ENCODE measurements at places on chromosomes 6 and 20.

DNA sequence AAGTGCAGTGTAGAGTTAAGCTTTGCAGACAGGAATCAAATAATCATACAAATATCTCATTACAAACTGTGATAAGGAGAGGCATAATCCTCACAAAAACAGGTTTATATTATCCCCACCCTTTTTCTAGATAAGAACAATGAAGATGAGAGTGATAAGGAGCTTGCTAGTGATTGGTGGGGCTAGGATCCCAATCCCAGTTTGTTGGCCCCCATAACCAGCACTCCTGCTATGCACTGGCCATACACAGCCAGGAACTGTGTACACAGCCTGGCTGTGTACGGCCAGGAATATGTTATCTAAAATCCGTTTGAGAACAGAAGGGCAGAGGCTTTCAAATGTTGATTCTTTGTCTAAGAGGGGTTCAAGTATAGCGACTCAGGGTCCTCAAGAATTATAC, 180.6 kb downstream of the EYA2 start:
- DNase-seq = no peak

- no peak for DNase-seq
Observed at GRCh38 chr20:4472906-4473305, 248.8 kb upstream of the PRND start.

- no peak for DNase-seq
Observed at GRCh38 chr6:117506180-117506835, 23.8 kb downstream of the DCBLD1 start.

GRCh38 chr6:45870531-45870930, 145.1 kb downstream of the CLIC5 start:
- no peak for DNase-seq

DNA sequence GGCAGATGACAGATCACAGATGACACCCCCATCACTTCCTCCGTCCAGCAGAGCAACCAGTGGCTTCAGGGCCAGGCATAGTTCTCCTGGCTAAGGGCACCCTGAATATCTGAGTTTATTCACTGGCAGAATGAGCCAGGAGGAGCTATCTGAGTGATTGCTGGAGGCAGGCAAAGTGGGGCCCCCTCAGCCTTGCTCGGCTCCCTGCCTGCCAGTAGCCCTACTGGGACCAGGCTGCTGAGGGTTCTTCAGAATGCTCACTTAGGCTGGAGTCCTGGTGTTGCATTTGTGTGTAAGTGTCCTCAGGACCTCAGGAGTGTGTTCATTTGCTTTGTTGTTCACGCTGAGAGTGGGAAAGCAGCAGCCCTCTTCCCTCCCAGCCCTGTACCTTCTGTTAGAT, 31.2 kb downstream of the CHMP4B start:
- no peak for DNase-seq

- no peak for DNase-seq
Observed at GRCh38 chr6:146133866-146134265, 105.0 kb downstream of the GRM1 start.

- DNase-seq = no peak
Observed at GRCh38 chr6:168007592-168008338, 10.3 kb downstream of the KIF25 start.

- DNase-seq = no peak
Observed at GRCh38 chr20:59752101-59752586, 147.8 kb downstream of the PHACTR3 start.

- DNase-seq = no peak
Observed at GRCh38 chr6:42086046-42087035, 36.0 kb downstream of the TAF8 start.

- no peak for DNase-seq
Observed at GRCh38 chr6:53691667-53692133, 26.1 kb upstream of the KLHL31 start.

DNA sequence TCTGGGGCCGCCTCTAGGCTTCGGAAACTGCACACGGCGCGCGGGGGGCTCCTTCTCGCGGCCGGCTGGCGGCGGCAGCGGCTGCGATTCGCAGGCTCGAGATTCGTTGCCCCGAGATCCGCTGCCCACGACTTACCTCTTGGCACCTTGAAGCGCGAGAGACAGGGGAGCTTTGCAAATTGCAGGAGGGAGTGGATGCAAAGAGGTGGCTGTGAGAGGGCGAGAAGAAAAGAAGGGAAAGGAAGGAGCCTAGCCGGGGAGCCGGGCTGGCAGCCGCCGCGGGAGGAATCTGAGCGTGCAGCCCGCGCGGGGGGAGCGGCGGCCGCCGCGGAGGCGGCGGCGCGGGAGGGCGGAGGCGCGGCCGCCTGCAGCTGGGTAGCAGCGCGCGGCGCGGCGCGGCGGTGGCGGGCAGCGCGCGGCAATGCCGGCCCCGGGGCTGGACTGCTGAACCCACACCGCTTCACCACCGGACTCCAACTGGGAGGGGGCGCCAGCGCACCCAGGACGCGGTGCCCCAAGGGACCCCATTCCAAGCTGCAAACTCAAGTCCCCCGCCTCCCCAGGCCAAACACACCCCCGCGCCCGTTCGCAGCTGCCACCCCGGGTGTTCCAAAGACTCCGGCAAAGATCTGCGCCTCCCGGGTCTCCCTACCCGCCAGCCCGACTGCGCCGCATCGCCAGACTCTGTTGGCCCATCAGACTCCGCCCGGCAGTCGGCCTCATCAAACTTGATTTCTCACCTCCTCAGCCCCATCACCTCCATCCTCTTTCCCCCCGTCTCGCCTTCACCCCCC, 44.2 kb upstream of the SUPT3H start:
- DNase-seq = no peak

- DNase-seq = no peak
Observed at GRCh38 chr20:7716286-7716972, 223.8 kb downstream of the HAO1 start.

- no peak for DNase-seq
Observed at GRCh38 chr20:61980647-61981583, 84.8 kb downstream of the TAF4 start.

DNA sequence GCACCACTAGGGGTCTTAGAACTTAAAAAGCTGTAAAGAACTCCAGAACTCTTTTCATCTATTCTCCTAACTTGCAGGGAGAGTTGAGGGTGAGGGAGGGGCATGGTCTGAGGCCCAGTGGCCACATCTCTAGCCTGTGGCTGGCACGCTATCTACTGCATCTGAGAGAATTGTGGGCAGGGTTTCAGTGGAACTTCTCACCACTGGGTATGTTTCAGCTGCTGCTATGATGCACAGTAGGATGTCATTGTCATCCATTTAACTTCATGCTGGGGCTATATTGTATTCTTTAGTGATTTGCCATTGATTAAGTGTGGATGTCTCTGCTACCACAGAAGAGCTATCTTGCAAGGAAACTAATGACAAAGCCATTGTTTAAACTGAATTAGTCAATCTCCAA, 4.5 kb downstream of the TMEM14A start:
- no peak for DNase-seq

DNA sequence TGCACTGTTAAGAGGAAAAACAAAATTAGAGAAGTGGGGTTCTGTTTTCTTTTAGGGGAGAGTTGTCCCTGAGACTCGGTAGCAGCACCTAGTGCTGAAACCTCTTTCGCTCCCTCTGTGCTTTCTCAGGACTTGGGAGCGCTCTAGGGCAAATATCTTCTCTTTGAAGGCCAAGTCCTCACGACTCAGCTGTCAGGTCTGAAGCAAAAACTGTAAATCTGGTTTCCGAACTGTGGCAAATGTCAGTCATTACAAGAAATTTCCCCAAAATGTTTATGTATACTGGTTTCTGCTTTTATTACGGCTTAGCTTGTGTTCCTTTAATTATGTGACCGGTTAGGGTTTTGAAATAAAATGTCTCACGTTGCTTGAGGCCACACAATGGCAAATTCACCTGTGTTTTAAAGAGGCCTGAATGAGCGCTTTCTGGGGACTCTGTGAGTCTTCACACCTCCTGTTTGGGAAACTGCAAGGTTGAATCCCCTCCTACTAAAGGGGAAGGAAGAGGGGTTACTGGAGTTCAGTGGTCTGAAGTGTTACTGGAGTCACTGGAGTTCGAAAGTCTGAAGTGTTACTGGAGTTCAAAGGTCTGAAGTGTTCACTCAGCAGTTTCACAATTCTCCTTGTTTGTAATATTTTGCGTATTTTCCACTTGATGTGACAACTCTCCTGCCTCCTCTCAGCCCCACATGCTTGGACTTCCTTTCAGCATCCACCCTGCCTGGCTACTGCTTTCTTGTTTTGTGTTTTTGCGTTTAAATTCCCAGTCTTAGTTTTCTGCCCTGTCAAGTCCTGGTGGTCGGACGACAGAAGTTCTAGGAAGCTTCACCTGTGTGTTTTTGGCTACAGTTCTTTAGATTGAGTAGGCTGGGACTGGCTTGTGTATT, 1.6 kb downstream of the SMPDL3A start:
- DNase-seq = no peak

DNA sequence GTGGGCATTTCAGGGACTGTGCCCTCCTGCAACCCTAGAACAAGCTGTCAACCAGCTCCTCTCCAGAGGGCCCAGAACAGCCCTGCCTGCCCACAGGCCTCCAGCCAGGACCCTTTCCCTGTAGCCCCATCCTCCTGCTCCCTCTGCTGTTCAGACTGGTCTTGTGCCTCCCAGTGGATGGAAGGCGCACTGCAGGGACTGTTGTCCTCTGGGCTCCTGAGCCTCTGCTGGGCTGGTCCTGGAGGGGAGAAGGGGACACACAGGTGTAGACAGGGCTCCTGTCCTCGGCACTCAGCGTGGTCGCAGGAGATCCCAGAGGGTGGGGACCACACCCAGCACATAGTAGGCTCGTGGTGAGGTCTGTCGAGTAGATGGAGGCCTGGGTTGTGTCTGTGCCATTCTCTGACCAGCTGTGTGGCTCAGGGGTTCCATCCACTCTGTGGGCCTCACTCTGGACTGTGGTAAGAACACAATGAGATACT, 11.5 kb downstream of the ITPR3 start:
- no peak for DNase-seq

- no peak for DNase-seq
Observed at GRCh38 chr20:58366866-58367265, 22.2 kb upstream of the VAPB start.

DNA sequence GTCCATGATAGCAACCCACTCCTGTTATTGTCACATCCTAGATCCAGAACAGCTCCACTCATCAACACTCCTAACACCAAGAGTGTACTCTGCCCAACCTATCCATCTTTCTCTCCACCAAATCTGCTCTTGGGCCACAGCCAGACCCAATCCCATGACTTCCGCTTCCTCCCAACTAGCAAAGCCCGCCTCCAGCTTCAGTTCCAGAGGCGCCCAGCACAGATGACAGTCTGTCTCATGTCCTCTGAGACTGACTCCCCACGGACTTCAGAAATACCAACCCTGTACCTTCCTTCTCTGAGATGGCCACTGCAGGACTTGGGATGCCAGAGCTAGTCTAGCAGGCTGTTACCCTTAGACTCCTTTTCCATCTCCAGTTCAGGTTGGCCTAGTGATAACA, 48.6 kb downstream of the DTNBP1 start:
- no peak for DNase-seq

- no peak for DNase-seq
Observed at GRCh38 chr20:57450931-57451330, 59.7 kb downstream of the RBM38 start.

DNA sequence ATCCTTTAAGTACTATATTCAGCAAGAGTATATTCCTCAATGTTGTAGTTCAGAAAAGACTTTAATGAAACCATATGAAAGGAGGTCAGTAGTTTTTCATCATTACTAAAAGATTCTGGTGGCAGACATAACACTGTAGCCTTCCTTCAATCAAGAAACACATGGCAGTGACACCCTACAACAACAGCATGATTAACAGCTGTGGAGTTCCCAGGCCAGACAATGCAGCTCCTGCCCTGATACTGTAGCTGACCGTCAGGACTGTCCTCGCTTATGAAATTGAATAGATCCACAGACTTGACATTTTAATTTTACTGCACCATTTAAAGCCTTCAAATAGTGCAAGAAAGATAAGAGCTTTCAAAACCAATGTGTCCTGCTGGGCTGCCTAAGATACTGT, 43.6 kb downstream of the USP45 start:
- no peak for DNase-seq

- no peak for DNase-seq
Observed at GRCh38 chr20:17871886-17872285, 96.7 kb downstream of the SNX5 start.

GRCh38 chr20:16752082-16752481, 3.9 kb downstream of the OTOR start:
- DNase-seq = no peak

DNA sequence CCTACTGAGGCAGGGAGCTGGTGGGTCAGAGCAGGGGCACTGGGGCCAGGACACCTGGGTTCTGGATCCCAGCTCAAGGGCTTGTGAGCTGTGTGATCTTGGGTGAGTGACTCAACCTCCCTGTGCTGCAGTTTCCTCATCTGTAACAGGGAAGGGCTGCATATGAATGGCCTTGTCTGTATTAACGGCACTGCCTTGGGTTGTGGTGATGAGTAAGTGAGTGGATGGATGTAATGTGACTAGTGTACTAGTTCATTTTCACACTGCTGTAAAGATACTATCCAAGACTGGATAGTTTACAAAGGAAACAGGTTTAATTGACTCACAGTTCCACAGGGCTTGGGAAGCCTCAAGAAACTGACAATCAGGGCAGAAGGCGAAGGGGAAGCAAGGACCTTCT, 233.5 kb downstream of the TAF4 start:
- DNase-seq = no peak

GRCh38 chr6:20846602-20847028, 312.4 kb downstream of the CDKAL1 start:
- DNase-seq = no peak

GRCh38 chr6:41687501-41688175, 47.8 kb downstream of the TFEB start:
- DNase-seq = no peak

DNA sequence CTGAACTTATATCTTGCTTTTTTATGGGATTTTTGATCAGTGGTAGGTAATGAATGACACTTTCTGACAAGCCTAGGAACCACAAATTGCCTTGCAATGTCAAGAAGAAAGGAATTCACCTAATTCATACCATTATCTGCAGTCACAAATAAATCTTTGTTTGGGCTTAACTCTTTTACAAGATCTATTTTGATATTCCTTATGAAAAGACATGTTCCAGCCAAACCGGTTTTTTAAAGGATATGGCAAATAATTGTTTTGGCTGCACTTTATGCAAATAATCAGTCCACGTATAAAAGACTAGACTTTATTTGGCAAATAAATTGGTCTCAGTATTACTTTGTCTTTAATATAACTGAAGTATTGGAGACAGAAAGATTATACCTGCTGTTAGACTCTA, 771.7 kb upstream of the ADGRB3 start:
- no peak for DNase-seq

DNA sequence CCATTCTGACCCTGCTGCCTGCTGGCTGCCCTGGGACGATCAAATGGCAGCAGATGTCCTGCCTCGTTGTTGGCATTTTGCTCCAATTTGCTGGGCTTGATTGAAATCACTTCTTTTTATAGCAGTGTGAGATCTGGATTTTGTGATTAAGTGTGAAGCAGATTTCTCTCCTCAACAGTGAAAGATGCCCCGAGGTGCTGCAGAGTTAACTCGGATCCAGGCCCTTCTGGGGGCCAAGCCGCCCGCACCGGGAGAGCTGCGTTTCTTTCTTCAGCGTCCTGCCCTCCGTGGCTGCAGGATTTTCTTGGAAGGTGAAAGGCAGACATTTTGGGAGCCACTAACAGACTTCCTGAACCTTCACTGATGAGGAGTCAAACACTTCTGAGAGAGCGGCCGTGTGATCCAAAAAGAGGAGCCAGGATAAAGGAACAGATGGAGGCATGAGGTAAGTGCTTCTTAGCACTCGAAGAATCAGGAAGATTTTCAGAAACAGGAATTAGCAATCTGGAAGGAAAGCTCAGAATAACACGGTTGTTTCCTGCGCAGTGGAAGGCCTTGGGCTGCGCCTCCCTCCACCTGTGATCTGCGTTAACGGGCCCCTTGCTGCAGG, 139.5 kb upstream of the AFDN start:
- no peak for DNase-seq

GRCh38 chr6:89144354-89144906, 1.4 kb upstream of the PM20D2 start:
- DNase-seq = no peak

All from NCI-H1417 treated with DMSO at 0.1 percent for 48 hours (cell line).